ENCODE measurements at places on chromosomes 6 and 20.
A peak's percentile ranks its signal among the peaks of the same experiment; 100 is the strongest.

- no peak for DNase-seq
Measured at GRCh38 chr20:10249048-10249770, 30.6 kb downstream of the SNAP25 start.

GRCh38 chr20:15767586-15767985, 805.7 kb downstream of the KIF16B start:
- no peak for DNase-seq

- DNase-seq, result no peak
Measured at GRCh38 chr20:20002101-20002998, 14.8 kb upstream of the NAA20 start.

DNA sequence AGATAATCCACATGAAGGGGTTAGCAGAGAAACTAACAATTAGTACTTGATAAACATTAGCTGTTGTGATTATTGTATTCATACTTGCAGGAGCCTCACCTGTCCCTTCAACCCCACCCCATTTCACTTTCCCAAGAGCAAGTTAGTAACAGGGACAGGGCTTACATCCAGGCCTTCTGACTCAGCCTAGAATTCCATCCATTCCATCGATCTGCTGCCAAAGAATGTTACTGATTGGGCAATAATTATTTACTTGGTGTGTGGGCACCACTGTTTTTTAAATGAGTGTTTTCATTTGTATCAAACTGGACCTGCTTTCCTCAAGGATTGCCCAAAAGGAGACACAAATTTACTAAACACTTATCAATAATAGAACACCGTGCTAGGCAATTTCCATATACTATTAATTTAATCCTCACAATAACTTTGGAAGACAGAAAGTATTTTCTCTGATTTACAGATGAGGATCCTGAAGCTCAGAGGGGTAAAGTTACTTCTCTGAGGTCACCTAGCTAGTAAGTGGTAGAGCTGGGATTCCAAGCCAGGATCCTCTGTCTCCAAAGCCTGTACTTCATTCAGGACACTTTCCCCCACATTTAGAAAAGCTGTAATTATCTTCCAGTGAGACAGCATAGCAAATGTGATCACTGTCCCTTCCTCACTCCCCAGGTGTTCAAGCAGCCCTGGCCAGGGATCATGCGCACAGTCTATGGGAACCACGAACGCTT, 32.8 kb downstream of the GSS start:
- DNase-seq, result no peak

DNA sequence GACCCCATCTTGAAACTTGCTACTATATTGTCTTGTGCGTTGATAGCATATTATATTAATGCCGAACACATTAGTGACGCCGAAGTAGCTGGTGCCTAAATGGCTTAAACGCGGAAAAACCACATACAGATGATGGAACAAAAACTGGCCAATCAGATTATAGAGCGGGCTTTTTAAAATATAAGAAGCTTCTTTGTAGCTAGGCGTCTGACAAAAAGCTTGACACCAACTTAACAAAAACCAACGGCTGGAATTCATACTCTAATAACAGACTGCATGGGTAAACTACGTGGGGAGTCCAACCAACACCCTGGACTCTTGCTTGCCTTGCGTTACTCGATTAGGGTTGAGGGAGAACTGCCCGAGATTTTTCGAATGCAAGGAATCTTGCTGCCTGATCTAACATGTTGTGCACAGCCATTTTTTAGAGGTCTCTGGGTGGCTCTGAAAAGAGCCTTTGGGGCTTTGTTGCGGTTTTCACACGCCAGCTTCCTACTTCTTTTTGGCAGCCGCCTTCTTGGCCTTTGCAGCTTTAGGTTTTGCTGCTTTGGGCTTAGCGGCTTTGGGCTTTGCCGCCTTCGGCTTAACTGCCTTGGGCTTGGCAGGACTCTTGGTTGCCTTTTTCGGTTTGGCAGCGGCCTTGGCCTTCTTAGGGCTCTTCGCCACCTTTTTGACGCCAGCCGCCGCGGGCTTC, 45.7 kb downstream of the OR2B2 start:
- peak; percentile 73 for DNase-seq

- no peak for DNase-seq
Measured at GRCh38 chr20:18857640-18858039, 44.1 kb downstream of the SCP2D1 start.

DNA sequence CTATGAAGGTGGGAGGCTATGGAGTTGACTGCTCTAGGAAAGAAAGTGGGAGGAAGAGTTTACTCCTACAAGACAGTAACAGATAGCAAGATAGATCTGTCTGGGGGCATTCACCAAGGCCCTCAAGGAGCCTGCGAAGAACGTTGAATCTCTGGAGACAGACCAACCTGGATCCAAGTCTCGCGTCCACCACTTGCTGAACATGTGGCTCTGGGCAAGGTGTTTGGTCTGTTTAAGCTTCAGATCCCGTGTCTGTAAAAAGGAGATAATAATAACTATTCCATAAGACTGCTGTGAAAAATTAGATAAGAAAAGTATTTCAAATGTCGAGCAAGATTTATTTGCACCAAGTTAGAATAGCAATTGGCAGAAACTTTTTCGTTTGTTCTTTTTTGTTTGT, 8.1 kb upstream of the EEF1A1 start:
- no peak for DNase-seq

DNA sequence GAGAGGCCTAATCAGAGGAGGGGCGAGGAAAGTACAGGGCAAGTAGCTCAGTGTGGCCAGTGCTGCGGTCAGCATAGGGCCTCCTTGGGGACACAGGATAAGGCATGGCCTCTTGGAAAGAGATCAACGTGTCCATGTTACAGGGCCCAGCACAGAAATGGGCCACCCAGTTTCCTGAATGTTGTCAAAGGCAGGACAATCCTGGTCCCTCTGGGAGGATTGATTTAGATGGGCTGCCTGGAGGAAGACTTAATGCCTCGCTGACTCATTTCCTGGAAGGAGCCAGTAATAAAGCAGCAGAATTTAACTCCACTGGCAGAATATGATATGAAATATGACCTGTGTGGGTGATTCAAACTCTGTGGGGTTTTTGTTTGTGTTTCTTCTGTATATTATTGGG, 16.6 kb downstream of the DDO start:
- DNase-seq, result no peak

- DNase-seq, result no peak
Measured at GRCh38 chr6:71410681-71411080, 122.1 kb downstream of the OGFRL1 start.

- DNase-seq, result no peak
Measured at GRCh38 chr6:147285087-147285855, 81.1 kb downstream of the STXBP5 start.

DNA sequence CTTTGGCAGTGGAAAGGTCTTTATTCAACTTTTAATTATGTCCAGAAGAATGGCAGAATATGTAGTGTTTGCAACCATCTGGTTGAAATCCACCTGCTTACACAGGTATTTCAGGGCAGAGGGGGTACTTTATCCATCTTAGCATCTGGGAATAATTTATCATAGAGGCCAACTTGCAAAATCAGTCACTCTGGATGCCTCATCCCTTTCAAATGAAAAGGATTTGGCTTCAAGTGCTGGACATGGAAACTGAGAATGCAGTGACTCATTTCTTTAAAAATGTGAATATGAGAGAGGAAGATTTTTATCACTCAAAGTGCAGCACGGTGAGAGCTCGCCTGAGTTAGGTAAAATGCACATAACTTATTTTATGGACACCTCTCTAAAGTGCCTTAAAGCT, 758.3 kb downstream of the KIF16B start:
- DNase-seq, result no peak

DNA sequence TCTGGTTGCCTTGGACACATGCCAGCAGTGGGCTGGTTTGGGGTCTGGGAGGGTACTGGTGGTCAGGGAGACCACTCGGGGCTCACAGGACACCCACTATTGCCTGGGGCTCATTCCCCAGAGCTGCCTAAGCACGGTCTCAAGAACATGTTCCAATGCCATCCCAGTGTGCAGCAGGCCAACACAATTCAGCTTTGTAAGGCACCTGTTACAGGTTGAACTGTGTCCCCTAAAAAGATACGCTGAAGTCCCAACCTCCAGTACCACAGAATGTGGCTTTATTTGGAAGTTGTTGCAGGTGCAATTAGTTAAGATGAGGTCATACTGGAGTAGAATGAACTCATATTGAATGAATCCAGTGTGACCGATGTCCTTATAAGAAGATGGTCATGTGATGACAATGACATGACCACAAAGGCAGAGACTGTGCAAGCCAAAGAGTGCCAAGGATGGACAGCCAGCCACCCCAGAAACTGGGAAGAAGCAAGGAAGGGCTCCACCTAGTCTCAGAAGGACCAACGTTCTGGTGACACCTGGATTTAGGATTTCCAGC, 13.5 kb upstream of the MAS1 start:
- DNase-seq, result no peak

DNA sequence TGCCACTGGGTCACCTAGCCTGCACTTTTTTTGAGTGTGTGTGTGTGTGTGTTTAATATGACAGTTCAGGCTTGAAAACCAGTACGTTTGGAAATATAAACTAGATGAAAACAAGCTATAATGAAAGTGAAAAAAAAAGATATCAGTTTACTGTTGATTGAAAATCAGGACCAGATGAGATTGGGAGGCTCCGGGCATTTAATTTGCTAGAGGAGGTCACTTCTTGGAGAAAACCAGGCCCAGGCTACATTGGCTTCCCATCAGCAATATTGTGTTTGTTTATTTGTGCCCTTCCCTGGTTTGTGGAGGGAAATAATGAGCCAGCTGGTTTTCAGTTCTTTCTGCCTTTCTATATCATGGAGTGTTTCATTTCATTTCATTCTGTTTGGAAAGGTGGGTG, 246.6 kb upstream of the JAG1 start:
- DNase-seq, result no peak

- DNase-seq, result no peak
Measured at GRCh38 chr6:37585937-37586336, 86.2 kb upstream of the CCDC167 start.

- DNase-seq, result no peak
Measured at GRCh38 chr20:20772497-20773085, 60.1 kb upstream of the RALGAPA2 start.

GRCh38 chr20:37392441-37393195, 46.7 kb downstream of the SRC start:
- DNase-seq, result no peak

- DNase-seq, result no peak
Measured at GRCh38 chr6:165025040-165025439, 284.4 kb downstream of the C6orf118 start.

GRCh38 chr6:161374971-161375873, 101.4 kb upstream of the AGPAT4 start:
- DNase-seq, result no peak

GRCh38 chr6:21678990-21679389, 85.4 kb downstream of the SOX4 start:
- DNase-seq, result no peak
